ENCODE measurements at places on chromosomes 13 and 19.

GRCh38 chr19:58150328-58150921, at the start of gene ZNF329:
ZNF329 (minus strand) TSS chr19:58150789; CDS start chr19:58129503, 21,286 bp downstream.
- DNase-seq = peak; percentile 91

DNA sequence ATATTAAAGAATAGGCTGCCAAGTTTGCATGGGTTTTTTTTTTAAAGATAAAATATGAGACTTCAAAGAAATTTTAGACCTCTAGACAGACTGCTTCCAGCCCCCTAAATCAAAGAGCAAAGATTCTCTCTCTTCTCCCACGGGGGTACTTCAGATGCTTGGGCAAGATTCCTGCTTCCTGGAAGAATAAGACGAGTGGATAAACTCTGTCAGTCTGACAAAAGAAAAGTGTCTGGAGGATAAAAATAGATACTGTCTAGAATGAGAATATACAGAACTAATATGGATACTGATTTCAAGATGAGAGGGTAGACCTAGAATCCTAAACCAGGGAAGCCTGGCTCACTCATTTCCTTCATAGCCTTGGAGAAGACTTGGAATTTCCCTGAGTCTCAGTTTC, 435.1 kb downstream of the FOXO1 start:
- DNase-seq = no peak

DNA sequence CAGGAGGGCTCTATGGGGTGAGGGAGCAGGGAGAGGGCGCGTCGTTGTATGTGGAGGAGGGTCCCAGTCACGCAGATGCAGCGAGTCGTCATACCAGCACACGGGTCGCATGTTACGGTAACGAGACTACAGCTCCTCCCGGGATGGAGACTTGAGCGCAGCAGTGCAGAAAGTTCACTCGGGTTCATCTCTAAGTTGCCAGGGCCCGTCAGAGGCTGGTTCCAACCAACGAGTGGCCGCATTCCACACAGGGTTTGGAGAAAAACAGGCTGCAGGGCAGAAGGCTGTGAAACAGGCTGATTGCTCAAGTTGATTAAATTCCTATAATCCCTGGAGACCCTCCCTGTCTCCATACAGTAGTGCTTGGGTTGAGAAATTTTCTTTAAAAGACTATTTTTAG, 21.9 kb upstream of the TTYH1 start:
- no peak for DNase-seq

GRCh38 chr13:110106726-110107125, 200.2 kb downstream of the COL4A1 start:
- DNase-seq = no peak

DNA sequence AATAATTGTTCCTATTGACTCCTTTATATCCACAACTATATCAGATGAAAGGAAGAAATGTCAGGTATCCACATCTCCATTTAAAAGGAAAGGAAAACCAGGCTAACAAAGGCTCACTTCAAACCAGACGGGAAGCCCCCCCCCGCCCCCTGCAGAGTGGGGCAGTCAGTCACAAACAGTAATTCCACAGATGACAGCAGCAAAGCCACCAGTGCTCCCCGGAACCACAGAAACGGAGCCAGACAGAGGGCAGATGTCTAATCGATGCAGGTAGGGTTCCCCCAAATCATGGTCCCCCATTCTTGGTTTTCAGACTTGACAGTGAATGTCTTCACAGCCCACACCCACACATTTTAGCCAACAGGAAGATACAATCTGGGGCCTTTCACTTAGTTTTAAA, 100.8 kb downstream of the STK24 start:
- peak; percentile 68 for DNase-seq

Data from activated CD4-positive, alpha-beta T cell treated with anti-CD3 and anti-CD28 coated beads, Interleukin-2, amount 50 U/mL, for 1 hour (primary cell).